ENCODE measurements at places on chromosomes 3 and 15. TPM values are rescaled to one million over a fixed set of nuclear protein-coding genes. Genes with fewer than 3 reads are reported as not detected.

STRC gene
- polyA plus RNA-seq, result not detected

PTX3 gene
- 907 TPM for polyA plus RNA-seq

DZIP1L gene
- 2.6 TPM for polyA plus RNA-seq

SCG3 gene
- 0.39 TPM for polyA plus RNA-seq

SLC22A13 gene
- not detected for polyA plus RNA-seq

ARIH2 gene
- 49.6 TPM for polyA plus RNA-seq

KBTBD13 gene
- polyA plus RNA-seq, result not detected

PRSS50 gene
- polyA plus RNA-seq, result not detected

C2CD4B gene
- polyA plus RNA-seq, result 8.8 TPM

FES gene
- 42.4 TPM for polyA plus RNA-seq

DPPA2 gene
- polyA plus RNA-seq, result not detected

SLC2A2 gene
- 0.56 TPM for polyA plus RNA-seq

SLC7A14 gene
- 0.11 TPM for polyA plus RNA-seq

AHSG gene
- not detected for polyA plus RNA-seq

CLDN18 gene
- 0.38 TPM for polyA plus RNA-seq
